ENCODE measurements at places on chromosomes 13 and 19.

GRCh38 chr13:75365724-75366173, 116.2 kb downstream of the TBC1D4 start:
- peak; percentile 58 for DNase-seq

DNA sequence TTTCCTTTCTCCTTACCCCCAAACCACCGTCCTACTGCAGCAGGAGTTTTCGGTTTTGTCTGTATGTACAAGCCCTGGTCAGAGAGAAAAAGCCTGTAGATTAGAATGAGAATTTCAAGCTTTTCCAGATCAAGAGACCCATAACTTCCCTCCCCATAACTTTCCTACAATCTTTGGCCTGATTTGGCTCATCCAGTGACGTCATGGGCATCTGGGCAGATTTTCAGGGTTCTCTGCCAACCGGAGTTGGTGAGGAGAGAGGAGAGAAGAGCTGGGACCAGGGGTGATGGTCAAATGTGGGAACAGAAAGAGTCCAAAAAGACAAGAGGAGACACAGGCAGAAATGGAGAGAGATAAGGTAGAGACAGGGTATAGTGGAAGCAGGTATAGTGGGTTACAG, 10.5 kb downstream of the IZUMO2 start:
- no peak for DNase-seq

DNA sequence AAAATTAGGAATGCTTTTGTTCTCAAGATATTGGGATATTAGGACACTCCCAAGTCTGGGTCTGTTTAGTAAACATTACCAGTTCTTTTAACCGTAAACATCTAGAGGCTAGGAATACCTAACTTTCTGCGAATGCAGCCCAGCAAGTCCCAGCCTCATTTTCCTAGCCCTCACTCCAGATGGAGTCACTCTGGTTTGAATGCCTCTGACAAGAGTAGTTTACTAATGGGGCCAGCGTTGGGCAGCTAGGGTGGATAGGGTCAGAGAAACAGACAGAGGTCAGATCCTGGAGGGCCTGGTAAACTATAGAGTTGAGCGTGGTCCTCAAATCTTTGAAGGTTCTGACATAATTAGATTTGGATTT, 53.6 kb downstream of the WDFY2 start:
- no peak for DNase-seq

DNA sequence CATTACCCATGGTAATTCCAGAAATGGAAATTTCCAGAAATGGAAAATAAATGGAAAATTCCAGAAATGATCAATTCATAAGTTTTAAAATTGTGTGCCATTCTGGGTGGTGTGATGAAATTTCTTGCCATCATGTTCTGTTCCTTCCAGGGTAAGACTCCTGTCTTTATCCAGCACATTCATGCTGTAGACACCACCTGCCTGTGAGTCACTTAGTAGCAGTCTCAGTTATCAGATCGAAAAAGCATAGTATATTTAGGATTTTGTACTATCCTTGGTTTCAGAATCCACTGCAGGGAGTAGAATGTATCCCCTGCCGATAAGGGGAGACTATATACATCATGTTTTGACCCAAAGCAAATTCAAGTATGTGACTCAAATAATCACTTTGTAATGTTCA, 26.7 kb upstream of the CSNK1A1L start:
- DNase-seq: no peak

GRCh38 chr19:41887711-41888382, 4.9 kb downstream of the ARHGEF1 start:
- no peak for DNase-seq

- no peak for DNase-seq
These were observed 1.4 kb upstream of the SAMD1 start for GRCh38 chr19:14091813-14092462.

- peak; percentile 73 for DNase-seq
These were observed 2.5 kb upstream of the KEAP1 start for GRCh38 chr19:10505583-10506229.

GRCh38 chr13:96686286-96686685, 308.0 kb downstream of the OXGR1 start:
- DNase-seq: no peak

- no peak for DNase-seq
These were observed 396.9 kb downstream of the MYO16 start for GRCh38 chr13:109026266-109026665.

- DNase-seq: no peak
These were observed 63.3 kb downstream of the DHRS12 start for GRCh38 chr13:51740698-51741097.

Measured in CD14-positive monocyte (primary cell).